Uterine smooth muscle cell (primary cell): ENCODE measurements at places on chromosomes 2 and 18. TPM values are rescaled to one million over a fixed set of nuclear protein-coding genes. Genes with fewer than 3 reads are reported as not detected.

AGXT gene
- total RNA-seq = under 0.01 TPM in 1 of 2 replicates, not detected in the other

ABCG5 gene
- not detected in 2 replicates for total RNA-seq

GCKR gene
- total RNA-seq = 0.12 and 0.22 TPM in 2 replicates

KCNF1 gene
- total RNA-seq = under 0.01 TPM in 1 of 2 replicates, not detected in the other

ANKRD36B gene
- total RNA-seq = 32.5 and 45.6 TPM in 2 replicates

SLC4A5 gene
- 0.25 and 0.44 TPM in 2 replicates for total RNA-seq

KIF3C gene
- 9.7 and 14.0 TPM in 2 replicates for total RNA-seq

ASTL gene
- not detected in 2 replicates for total RNA-seq

GMCL1 gene
- 7.3 and 8.6 TPM in 2 replicates for total RNA-seq

PRKAG3 gene
- not detected in 2 replicates for total RNA-seq

FHL2 gene
- 104 and 148 TPM in 2 replicates for total RNA-seq

TEX44 gene
- not detected in 2 replicates for total RNA-seq

GIGYF2 gene
- total RNA-seq = 68.5 and 74.1 TPM in 2 replicates

PPP4R1 gene
- 113 and 114 TPM in 2 replicates for total RNA-seq

NT5C1B gene
- total RNA-seq = 0.33 TPM in 1 of 2 replicates, not detected in the other

OSBPL6 gene
- 3.6 and 5.9 TPM in 2 replicates for total RNA-seq

LINC00305 gene
- total RNA-seq = not detected in 2 replicates

FAM237A gene
- total RNA-seq = not detected in 2 replicates

SGPP2 gene
- not detected in 2 replicates for total RNA-seq

DIPK1C gene
- not detected in 2 replicates for total RNA-seq

CNTNAP5 gene
- not detected in 2 replicates for total RNA-seq

WDCP gene
- total RNA-seq = 9.0 and 12.1 TPM in 2 replicates

HOXD1 gene
- total RNA-seq = not detected in 2 replicates

FSIP2 gene
- total RNA-seq = 0.12 and 0.22 TPM in 2 replicates

PROM2 gene
- 0.11 and 0.25 TPM in 2 replicates for total RNA-seq
